ENCODE measurements at places on chromosomes 11 and 22.

DNA sequence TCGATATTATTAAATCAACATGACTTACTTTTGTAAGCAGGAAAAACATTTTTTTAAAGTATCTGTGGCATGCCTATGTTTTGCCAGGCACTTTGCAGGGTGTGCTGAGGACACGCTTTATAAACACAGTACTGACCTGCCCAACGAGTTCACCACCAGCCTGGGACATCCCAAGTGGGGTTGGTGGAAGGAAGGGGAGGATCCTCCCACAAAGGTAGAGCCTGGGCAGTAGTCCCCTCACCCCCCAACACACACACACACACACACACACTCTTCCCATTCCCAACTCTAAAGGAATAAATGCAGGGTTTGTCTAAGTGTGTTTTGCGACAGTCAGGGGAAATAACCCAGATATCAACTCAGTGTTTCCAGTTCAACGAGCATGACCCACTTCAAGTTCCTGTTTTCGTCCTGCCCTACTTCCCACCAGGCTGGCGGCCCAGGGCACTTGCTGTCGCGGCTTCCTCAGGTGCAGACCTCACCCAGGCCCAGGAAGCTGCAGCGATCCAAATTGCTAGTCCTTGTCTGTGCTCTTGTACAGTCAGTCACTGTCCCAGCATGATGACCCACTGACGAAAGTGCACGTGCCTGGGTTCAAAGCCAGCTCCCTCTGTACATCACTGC, 3.1 kb downstream of the CERK start:
- DNase-seq: peak; percentile 53

DNA sequence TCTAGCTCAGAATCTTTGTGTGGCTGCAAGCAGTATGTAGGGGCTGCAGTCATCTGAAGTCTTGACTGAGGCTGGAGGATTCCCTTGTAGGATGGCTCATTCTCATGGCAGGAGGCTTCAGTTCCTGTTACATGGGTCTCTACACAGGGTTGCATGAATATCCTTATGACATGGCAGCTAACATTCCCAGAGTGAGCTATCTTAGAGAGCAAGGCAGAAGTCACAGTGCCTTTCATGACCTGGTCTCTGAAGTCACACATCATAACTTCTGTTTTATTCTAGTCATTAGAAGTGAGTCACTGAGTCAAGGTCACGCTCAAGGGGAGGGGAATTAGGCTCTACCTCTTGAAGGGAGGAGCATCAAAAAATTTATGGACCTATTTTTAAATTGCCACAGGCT, 10.3 kb upstream of the SPON1 start:
- no peak for DNase-seq

- no peak for DNase-seq
Observed at GRCh38 chr22:25130462-25130861, 69.2 kb upstream of the CRYBB3 start.

DNA sequence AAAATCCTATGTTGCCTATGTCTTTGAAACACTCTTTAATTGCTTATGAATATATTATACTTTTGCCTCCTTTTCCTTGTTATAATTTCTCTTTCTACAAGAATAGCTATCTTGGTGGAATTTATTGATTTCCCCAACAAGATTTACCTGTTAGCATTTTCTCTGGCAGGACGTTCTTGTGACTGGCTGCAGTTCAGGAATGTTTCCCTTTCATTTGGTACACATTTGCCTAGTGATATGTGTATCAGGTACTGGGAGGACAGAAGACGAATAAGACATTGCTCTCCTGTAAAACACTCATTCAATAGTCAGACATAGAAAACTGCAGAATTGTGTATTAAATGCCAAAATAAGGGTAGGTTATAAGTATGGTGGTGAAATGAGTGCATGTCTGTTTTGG, 279.9 kb downstream of the FAT3 start:
- no peak for DNase-seq

DNA sequence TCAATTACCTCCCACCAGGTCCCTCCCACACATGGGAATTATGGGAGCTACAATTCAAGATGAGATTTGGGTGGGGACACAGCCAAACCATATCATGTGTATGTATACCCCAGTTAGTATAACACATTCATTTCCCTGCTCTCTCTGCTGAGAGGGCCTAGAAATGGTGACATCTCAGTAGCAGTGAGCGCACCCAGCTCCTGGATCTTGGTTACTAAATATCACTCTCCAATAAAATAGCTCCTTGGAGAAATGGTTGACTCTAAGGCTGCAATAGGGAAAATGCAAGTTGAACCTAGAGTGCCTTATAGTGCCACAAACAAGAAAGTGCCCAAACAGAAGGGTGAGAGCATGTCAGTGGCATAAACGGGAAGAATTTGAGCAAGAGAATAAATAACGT, 59.6 kb downstream of the ARHGEF12 start:
- no peak for DNase-seq

DNA sequence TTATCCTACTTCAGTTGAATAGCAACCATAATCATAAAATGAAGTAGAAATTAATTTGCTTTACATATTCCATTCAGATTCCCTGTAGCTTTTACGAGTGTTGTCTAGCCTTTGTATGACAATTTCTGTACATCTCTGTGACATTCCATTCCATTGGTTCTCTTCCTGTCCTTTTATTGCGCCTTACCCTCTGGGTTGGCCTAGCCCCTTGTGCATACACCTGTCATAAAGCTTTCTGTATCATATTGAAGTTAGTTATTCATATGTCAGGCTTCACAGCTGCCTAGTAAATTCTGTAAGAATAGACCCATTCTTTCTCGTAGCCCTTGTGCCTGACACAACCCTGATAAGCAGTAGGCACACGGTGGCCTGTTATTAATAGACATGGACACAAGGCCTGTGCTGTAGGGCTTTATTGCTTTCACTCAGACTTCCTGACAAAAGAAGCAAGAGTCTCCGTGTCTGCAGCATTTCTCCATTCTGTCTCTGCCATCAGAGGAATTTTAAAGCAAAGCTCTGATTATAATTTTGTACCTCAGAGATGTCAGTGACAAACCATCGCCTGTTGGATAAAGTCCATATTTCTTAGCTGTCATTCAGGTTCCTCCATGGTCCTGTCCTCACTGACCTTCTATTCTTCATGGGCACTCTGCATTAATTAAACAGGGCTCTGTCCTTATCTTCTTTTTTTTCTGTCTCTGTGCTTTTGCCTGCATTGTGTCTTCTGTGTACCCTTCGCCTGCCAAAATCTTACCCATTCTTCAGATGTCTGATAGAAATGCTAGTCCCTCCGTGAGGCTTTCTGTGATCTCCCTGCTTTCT, 49.4 kb downstream of the BID start:
- DNase-seq: no peak

GRCh38 chr11:67055812-67056211, 835 bp upstream of the RHOD start:
- no peak for DNase-seq

GRCh38 chr11:7524462-7525235, 10.8 kb downstream of the PPFIBP2 start:
- DNase-seq: no peak

GRCh38 chr11:46701078-46701654, 335 bp downstream of the ZNF408 start:
- DNase-seq: no peak

DNA sequence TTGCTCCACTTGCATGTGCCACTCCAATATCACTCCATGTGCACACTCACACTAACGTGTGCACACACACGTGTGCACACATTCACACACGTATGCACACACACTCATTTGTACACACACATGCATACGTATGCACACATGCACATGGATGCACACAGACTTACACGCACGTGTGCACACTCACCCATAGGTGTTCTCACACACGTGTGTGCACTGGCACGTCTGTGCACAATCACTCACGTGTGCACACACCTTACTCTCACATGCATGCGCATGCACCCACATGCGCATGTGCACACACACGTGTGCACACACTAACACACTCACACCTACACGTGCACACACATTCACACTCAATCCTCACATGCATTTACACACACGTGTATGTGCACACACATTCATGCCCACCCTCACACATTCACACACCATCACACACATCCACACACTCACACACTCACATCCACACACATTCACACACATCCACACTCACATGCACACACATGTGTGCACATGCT, 9.3 kb upstream of the MS4A15 start:
- DNase-seq: no peak

GRCh38 chr11:29265792-29266191, 751.0 kb downstream of the KCNA4 start:
- DNase-seq: no peak

GRCh38 chr22:49150801-49151221, 676.9 kb downstream of the BRD1 start:
- no peak for DNase-seq

DNA sequence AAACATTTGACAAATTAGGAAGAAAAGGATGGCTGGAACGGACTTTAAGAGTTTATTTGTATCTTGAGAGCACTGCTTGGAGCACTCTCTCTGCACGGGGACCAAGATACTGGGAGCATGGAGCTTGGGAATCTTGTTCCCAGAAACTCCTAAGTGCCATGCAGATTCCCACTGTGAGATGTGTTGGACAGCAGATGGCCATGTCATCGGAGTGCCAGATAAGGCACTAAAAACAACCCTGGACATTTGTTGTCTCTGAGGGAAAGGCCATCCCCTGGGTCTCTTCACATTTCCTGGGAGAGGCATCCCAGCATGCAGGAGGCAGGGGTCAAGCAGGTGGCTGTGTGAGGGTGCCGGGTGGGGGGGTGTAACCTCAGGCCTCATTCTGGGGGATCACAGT, 2.9 kb downstream of the KIRREL3 start:
- DNase-seq: no peak

- DNase-seq: peak; percentile 19
Observed at GRCh38 chr11:90476442-90477007, 253.7 kb upstream of the CHORDC1 start.

GRCh38 chr11:120302001-120302805, 22.9 kb upstream of the TLCD5 start:
- DNase-seq: no peak

DNA sequence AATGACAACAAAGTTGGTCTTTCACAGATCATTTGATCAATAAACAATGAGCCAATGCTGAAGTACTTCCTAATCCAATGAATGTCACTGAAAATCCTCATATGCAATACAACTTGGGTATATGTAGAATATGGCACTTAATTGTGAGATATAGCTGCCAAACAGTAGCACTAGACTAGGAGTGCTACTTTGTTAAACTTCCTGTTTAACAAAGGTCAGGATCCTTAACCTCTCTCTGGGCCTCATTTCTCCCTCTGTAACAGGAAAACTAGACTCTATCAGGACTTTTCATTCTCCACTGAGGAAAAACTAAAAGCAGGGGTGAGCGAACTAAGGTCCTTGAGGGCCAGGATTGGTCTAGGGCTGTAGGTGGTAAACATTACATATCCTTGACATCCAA, 56.1 kb downstream of the PITPNB start:
- no peak for DNase-seq

DNA sequence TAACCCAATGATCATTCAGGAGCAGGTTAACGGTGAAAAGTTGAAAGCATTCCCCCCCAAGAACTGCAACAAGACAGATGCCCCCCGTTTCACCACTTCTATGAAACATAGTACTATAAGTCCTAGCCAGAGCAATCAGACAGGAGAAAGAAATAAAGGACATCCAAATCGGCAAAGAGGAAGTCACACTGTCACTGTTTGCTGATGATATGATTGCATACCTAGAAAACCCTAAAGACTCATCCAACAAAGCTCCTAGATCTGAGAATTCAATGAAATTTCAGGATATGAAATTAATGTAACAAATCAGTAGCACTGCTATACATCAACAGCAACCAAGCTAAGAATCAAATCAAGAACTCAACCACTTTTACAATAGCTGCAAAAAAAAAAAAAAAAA, 32.8 kb downstream of the PIWIL3 start:
- no peak for DNase-seq

DNA sequence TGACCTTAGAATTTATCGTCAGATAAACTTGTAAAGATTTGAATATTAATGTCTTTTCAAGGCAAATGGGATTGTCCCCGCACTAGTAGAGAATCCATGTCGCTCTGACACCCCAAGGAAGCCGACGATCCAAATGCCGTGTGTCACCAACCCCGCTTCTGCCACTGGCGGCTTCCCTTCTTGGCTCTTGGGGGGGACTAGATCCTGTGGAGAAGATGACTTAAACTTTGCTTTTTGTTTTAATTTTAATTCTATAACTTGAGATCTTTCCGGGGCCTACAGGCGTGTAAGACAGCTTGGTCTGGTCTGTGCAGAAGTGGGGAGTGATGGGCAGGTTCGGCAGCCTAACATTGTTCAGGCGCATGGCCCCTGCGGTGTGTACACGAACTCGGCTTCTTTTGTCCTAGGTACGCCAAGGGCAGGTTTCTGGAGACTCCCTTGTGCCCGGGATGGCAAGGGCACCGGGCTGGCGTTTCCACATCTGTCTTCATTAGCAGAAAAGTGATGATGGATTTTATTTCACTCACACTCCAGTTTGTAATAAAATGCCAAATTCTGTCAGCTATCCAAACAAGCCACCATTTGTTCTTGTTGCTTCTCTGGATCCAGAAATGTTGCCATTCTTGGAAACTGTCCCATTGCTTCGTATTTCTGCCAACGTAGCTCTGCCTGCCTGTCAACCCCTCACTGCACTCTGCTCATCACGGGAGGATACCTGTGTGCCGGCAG, 6.7 kb downstream of the YDJC start:
- no peak for DNase-seq

DNA sequence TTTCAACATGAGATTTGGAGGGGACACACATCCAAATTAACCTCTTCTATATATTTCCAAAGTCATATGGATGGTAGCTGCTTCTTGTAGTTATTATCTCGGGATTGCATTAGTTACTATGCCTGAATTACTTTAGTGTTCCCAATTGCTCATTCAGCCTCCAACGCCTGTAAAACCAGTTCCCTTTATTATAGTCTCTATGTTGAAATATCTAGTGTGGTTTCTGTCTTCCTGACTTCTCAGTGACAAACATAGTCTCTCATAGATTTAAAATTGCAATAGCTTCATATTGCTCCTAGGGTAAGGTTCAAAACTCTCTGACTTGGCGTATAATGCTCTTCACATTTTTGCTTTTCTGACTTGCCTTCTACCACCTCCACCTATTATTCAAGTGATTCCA, 366.4 kb downstream of the CASP12 start:
- no peak for DNase-seq

GRCh38 chr11:12060385-12060985, 49.9 kb upstream of the MICAL2 start:
- no peak for DNase-seq

- no peak for DNase-seq
Observed at GRCh38 chr11:35944503-35945136, 758 bp downstream of the LDLRAD3 start.

- DNase-seq: no peak
Observed at GRCh38 chr11:9787260-9787659, 123.4 kb downstream of the SWAP70 start.

GRCh38 chr11:95904009-95904650, 19.8 kb downstream of the MTMR2 start:
- DNase-seq: no peak

DNA sequence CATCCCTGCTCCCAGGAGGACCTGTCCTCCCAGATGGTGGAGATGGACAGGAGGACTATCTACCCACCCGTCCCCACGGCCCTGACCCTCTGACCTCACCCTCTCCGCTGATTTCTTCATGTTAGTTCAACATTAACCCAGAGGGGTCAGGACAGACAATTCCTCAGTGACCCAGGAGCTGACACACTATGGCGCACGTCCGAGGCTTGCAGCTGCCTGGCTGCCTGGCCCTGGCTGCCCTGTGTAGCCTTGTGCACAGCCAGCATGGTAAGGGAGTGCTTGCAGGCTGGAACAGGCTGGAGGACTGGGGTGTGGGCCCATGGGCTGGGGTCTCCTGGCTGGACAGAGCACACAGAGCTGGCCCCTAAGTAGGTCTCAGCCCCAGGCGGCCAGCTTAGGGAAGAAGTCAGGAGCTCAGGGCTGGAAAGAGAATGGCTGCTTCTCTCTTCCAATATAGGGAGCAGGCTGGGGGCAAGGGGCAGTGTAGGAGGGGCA, at the start of gene F2:
F2 (plus strand) TSS at position 166 of the 495 bp plus-strand sequence; CDS start at position 189, 23 bp downstream.
- DNase-seq: no peak

Data from GM12864 (cell line).